Large intestine (tissue), 12 donors: ENCODE measurements at places on chromosomes 7 and 10. TPM values are rescaled to one million over a fixed set of nuclear protein-coding genes. Genes with fewer than 3 reads are reported as not detected.

DNA sequence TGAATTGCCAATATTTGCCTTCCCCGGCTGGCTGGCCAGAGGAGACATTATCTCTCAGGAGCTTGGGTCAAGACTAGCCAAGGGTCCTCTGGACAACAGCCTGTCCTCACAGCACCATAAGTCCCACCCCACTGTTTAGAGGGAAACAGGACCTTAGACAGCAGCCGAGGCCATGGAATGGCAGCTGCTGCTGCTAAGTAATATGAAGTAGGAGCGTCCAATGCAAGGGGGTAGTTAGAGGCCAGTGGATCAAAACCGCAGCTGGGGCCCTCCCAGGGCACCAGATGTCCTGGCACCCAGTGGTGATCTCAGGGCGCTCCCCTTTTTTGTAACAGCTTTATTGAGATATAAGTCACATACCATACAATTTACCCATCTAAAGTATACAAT, 12.9 kb upstream of the KCP start:
- no peak for DNase-seq

DNA sequence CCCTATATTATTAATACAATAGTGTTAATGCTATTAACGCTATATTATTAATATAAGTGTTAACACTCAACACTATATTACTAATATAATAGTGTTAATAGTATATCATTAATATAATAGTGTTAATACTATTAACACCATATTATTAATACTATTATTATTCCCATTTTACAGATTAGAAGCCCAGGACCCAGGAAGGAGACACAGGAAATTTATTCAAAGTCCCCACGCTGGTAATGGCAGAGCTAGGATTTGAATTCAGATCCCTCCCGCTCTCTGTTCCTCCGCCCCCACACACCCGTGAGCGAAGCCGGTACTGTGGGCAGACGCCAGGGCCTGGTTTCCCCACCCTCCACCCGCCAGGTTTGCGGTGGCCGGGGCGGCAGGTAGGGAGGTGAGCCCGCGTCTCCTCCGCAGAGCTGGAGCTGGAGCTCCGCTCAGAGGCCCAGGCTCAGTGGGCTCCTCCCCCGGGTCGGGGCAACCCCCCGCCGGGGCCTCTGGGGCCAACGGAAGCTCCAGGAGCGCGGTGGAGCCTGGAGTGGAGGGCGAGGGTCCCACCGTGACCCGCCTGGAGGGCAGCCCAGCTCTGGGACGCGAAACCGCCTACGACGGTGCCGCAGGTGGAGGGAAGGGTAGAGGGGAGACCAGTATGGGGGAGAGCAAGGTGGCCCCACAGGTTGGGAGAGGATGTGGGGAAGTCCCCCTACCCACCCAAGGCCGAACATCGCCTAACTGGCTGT, at the start of gene TMEM225B:
TMEM225B (plus strand) TSS at position 506 of the 740 bp plus-strand sequence. CDS start 6,122 bp downstream, outside the sequence.
- DNase-seq: no peak

HOXA10 gene
- 0.12 TPM for polyA plus RNA-seq

SLC29A3 gene
- polyA plus RNA-seq: 16.2 TPM

- DNase-seq: no peak
Measured at GRCh38 chr7:1709281-1709680, 39.2 kb downstream of the ELFN1 start.

GRCh38 chr10:7515439-7515838, 104.6 kb upstream of the SFMBT2 start:
- no peak for DNase-seq

HMX2 gene
- 1.1 TPM for polyA plus RNA-seq
